ENCODE measurements at places on chromosomes 6 and 20. TPM values are rescaled to one million over a fixed set of nuclear protein-coding genes. Genes with fewer than 3 reads are reported as not detected.
A peak's percentile ranks its signal among the peaks of the same experiment; 100 is the strongest.

DNA sequence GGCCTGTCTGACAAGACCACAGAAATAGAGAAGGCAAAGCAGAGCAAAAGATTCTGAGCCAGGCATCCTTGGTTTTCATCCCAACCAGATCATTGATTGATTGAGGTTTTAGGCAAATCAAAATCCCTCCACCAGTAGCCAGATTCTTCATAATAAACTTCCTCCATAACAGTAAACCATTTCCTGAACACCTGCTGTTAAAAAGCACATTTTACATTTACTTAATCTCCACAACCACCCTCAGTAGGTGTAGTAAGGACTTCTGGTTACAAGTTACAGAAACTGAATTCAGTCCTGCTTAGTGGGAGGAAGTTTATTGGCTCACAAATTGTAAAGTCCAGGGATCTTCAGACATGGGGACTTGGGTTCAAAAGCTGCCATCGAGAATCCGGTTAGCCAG is 28.3 kb downstream of the EIF2S2 start:
- DNase-seq: no peak

- no peak for DNase-seq
Observed at GRCh38 chr6:113529196-113529595, 327.9 kb upstream of the MARCKS start.

GRCh38 chr20:60950561-60950960 is 301.5 kb upstream of the CDH4 start:
- no peak for DNase-seq

DNA sequence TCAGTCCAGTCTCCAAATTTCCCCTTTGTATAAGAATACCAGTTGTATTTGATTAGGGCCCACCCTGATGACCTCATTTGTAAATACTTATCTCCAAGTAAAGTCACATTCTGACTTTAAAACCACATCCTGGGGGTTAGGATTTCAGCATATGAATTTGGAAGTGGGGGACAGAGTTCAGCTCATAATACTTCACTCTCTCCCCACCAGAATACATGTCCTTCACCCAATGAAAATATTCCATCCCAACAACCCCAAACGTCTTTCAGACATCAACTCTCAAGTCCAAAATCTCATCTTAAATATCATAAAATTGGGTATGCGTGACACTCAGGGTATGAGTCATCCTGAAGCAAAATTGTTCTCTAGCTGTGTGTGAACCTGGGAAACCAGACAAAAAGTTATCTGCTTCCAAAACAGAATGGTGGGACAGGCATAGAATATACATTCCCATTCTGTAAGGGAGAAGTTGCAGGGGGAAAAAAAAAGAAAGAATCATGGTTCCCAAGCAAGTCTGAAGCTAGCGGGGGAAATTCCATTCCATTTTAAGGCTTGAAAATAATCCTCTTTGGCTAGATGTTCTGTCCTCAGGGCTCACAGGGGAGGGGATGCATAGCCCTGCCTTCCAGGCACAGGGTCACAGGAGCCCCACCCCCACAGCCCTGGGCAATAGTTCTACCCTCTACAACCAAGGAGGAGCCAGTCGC is 113.9 kb downstream of the ADAT2 start:
- DNase-seq: peak; percentile 80

GRCh38 chr6:169863710-169864109 is 112.3 kb downstream of the ERMARD start:
- no peak for DNase-seq

DNA sequence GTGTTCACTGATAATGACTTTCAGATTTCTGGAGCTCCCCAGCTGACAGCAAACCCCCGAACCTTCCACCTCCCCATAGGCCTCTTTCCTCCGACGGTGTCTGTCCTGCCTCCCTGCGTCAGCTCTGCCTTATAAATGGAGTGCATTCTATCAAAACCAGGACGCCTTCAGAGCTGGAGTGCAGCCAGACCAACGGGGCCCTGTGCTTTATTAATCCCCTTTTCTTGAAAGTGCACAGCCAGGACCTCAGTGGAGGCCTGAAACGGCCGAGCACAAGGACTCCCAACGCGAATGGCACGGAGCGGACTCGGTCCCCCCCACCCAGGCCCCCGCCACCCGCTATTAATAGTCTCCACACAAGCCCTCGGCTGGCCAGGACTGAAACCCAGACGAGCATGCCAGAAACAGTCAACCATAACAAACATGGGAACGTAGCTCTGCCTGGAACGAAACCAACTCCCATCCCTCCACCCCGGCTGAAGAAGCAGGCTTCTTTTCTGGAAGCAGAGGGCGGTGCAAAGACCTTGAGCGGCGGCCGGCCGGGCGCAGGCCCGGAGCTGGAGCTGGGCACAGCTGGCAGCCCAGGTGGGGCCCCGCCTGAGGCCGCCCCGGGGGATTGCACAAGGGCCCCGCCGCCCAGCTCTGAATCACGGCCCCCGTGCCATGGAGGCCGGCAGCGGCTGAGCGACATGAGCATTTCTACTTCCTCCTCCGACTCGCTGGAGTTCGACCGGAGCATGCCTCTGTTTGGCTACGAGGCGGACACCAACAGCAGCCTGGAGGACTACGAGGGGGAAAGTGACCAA is 42.3 kb upstream of the NAA20 start:
- DNase-seq: peak; percentile 82

DNA sequence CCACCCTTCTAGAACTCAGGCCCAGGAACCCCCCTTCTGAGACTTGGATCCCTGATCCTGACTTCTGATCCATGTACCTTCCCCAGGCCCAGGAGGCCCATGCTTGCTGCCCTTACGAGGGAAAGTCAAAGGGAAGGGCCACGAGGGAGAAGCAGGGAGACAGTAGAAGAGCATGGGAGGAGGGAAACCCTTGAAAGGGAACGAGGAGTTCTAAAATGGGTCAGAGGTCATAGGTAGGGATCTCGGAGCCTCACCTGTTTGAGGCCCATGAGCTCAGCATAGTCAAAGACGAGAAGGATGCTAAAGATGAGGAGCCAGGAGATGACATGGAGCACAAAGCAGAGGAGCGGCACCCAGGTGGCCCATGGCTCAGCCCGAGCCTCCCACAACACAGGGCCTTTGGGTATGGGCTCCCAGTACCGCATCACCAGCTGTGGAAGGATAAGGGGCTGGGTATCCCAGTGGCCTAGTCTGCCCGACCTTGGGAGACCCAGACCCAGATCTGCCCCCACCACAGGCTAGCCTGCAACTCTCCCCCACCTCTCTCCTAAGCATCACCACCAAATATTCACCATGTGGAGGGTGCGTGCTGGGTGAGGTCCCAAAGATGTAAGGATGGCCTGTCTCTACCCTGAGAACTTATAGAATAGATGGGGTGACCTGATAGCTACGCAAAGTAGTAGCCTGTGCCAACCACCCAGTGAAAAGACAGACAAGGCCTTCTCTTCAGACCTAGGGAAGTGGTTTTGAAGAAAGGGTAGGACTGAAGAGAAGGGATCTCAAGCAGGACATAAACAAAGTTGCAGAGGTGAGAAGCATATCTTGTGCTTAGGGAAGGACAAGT is 1.5 kb downstream of the NRM start:
- DNase-seq: no peak

DNA sequence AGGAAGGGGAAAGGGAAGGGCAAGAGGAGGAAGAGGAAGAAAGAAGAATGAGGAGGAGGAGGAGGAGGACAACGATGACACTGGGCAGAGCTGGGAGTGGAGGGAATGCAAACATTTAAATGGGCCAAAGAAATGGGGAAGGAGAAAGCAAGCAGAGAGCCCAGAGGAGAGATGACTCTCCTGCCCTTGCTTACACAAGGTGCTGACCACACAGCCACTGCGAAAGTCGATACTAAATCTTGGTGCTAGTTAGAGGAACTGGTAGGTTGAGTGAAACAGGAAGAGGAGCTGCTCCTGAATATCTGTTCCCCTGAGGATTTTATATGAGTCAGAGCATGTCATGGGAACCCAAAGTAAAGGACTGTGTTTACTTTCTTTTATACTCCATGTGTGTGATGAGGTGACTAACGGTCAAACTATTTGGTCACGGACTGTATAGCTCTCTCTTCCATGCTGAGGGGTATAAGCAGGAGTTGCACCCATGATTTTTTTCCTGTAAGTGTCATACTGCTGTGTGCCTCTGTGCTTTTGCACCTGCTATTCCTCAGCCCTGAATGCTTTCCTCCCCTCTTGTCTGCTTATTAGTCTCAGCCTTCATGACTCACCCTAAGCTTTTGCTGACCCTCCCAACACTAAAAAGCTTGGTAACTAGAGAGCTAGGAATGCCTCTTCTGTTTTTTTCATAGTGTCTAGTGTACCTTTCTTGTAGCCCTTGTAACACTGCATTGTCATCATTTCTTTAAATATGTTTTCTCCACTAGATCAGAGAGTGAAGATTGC is 9.5 kb upstream of the PAQR8 start:
- peak; percentile 97 for DNase-seq

DNA sequence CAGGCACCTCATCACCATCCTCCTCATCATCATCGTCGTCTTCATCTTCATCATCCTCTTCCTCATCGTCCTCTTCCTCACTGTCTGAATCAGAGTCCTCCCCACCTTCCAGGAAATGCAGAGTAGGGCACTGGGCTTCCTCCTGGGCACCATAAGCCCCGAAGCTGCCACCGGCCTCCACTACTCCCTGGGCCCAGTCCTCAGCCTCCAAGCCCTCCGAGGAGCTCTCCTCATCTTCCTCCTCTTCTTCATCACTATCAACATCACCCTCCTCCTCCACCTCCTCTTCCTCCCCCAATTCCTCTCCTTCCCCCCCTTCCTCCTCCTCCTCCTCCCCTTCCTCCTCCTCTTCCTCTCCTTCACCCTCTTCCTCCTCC is 1.7 kb downstream of the CENPB start:
- DNase-seq: no peak

DNA sequence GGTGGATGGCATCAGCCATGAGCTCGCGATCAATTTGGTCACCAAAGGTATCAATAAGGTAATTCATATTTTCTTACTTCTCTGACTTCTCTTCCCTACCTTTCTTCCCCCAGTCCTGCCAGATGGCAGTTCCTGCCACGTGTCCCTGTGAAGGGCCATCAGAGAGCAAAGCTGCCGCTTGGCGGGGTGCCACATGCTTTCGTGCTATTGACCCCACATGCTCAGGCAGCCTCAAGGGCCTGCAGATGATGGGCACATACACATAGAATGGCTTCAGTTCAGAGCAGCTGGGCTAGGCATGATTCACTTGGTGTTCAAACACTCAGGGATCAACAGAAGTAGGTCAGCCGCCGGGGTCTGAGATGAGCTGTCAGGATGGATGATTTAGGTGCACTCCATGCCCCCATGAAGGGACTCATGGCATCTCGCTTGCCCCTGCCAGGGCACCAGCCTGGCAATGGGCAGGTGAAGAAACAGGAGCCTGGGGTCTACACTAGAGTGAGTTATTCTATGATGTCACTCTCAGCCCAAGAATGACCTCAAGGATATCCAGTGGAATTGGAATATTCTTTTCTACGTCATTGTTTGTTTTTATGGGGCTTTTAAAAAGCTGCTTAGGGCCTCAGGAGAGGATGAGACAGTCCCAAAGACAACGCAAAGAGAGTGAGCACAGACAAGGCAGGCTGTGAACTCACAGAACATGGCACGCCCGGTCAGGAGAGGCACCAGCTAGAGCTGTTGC is 25.5 kb downstream of the BANF2 start:
- DNase-seq: peak; percentile 10

- peak; percentile 62 for DNase-seq
Observed at GRCh38 chr6:39430871-39431523, 108.5 kb upstream of the KCNK16 start.

DNA sequence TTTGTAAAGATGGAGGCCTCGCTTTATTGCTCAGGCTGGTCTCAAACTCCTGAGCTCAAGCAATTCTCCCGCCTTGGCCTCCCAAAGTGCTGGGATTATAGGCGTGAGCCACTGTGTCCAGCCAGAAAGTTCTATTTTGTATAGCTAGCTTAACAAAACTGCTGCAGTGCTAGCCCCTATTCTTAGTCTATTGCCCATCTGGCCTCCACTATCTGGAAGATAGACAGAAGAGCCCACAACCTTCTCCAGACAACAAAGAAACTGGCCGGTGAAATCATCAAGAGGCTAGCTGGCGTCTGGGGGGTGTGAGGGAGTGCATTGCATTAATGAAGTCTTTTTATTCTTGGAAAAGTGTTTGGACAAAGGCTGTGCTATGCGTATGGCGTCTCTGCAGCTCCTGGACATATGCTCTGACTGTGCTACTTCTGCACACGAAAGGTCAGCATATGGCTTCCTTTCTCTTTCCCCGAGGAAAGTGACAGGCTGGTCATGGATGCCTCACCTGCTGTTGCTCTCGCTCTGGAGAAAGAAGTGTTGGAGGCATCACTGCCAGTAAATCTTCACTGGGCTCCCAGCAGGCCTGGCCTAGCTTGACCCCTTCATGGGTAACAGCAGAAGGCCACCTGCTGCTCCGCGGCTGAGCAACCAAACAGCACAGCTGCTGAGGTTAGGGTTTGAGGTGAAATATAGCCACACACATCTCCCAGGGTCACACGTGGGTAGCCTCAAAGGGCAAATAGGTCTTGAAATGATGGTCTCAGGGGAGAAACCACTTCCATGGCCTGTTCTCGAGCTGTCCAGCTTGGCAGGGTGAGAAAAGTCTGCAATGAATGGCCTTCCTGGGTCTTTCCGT is 95.1 kb upstream of the IYD start:
- DNase-seq: no peak

DNA sequence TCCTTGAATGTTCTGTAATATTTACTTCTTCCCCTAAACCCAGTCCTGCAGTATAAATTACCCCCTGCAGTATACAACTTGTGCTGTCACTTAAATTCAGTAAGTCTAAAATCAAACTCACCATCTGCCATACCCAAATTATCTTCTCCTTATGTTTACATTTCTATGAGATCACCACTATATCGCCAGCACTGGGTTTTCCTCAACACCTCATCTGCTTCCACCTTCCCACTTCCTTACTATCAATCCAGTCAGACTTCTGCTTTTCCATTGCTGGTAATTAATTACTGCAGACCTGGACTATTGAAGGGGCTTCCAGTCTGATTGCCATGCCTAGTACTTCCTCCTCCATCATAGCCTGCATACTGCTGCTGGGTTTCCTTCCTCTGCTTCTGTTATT is 15.2 kb downstream of the EFHC1 start:
- DNase-seq: no peak

GRCh38 chr6:71457929-71458328 is 169.3 kb downstream of the OGFRL1 start:
- DNase-seq: no peak

- DNase-seq: peak; percentile 53
Observed at GRCh38 chr6:149545258-149545753, 537 bp downstream of the PPIL4 start.

DNA sequence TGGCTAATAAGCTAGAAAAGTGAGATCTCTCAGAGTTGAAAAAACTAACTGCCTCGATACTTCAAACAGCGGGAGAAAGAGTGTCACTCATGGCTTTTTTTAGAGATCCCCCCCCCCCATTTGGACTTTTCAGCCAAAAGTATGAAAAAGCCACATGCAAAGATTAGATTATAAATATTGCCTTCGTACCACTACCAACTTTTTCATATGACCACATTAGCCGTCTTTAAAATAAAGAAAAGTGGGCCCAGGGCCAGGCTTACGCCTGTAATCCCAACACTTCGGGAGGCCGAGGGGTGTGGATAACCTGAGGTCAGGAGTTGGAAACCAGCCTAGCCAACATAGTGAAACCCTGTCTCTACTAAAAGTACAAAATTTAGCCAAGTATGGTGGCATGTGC is 4.4 kb downstream of the PGK2 start:
- no peak for DNase-seq

- DNase-seq: peak; percentile 2
Observed at GRCh38 chr6:49979584-49979983, 10.2 kb upstream of the DEFB113 start.

- DNase-seq: no peak
Observed at GRCh38 chr6:40877362-40877761, 161.7 kb downstream of the UNC5CL start.

Gene MAVS
- total RNA-seq: 11.5 TPM

Gene TPMT
- total RNA-seq: 26.7 TPM

Gene EFHC1
- 20.4 TPM for total RNA-seq

Gene SRMS
- total RNA-seq: not detected
